T-cell (primary cell): ENCODE measurements at places on chromosomes 13 and 19. TPM values are rescaled to one million over a fixed set of nuclear protein-coding genes. Genes with fewer than 3 reads are reported as not detected.

The PSG2 gene
- not detected for total RNA-seq

GRCh38 chr19:17136021-17136420 lies 60.4 kb downstream of the MYO9B start:
- H3K36me3 ChIP-seq, result no peaks in the 10 kb centered on the region
- H3K27me3 ChIP-seq, result no peaks in the 10 kb centered on the region
- H3K27ac ChIP-seq, result no peak overlapping the region
- peaks cover 18% of the 10 kb centered on the region for H3K4me1 ChIP-seq

The ZNF578 gene
- total RNA-seq, result 3.3 TPM

DNA sequence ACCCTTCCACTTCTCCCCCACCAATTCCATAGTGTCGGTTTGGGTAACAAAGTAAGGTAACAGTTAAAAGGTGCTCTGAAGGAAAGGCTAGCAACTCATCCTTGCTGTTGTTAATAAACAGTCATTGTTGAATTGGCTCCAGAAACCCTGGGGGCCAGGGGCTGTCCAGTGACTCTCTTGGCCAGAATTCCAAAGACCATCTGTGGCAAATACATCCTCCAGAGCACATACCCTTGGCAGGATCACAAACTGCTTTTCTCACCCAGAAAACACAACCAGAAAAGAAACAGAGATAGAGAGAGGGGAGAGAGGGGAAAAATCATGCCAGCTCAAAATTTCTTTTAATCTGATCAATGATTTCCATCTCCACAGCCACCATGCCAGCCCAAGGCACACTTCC lies 22.1 kb downstream of the CACNA1A start:
- no peak overlapping the region for H3K4me3 ChIP-seq
- H3K4me1 ChIP-seq, result no peaks in the 10 kb centered on the region
- H3K36me3 ChIP-seq, result no peaks in the 10 kb centered on the region
- no peak overlapping the region for H3K27ac ChIP-seq
- DNase-seq, result no peak
